GOT3 (cell line): ENCODE measurements at places on chromosomes 6 and 20.

DNA sequence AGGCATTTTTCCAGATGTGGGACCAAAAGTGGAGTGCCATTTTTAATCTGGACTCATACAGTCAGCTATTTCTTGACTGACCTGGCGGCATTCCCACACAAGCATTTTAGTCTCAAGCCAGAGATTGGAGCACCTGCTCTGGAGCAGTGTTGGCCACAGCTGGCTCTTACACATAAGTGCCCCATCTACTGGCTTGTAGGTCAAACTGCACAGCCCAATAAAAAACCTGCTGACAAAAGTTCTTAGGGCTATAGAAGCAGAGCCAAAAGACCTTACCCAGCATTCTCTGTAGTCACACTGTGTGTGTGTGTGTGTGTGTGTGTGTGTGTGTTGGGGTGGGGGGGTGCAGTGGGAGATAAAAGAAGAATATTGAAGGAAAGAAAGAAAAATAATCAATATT, 38.6 kb upstream of the SENP6 start:
- DNase-seq, result no peak

- no peak for DNase-seq
Observed at GRCh38 chr6:148885136-148885865, 138.5 kb downstream of the UST start.

- DNase-seq, result no peak
Observed at GRCh38 chr20:37630166-37630565, 63.7 kb upstream of the CTNNBL1 start.

DNA sequence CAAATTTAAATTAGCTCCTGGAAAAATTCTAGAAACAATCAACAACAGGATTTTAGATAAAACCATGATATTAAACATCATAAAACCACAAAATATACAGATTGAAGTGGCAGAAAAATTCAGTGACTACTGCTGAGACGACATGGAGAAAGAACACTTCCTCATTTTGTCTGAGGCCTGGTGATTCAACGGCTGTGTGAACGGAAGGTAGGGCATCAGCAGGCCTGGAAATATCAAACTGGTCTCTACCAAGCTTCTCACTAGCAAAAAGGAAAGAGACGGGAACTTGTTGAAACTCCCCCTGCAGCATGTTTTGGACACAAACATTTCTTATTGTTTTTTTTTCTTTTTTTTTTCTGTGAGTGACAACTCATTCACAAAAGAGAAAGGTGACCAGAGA, 58.0 kb upstream of the AHI1 start:
- no peak for DNase-seq

GRCh38 chr20:13219327-13220193, 1.5 kb upstream of the ISM1 start:
- DNase-seq, result no peak

GRCh38 chr6:35943390-35943789, 22.5 kb upstream of the SRPK1 start:
- DNase-seq, result no peak

DNA sequence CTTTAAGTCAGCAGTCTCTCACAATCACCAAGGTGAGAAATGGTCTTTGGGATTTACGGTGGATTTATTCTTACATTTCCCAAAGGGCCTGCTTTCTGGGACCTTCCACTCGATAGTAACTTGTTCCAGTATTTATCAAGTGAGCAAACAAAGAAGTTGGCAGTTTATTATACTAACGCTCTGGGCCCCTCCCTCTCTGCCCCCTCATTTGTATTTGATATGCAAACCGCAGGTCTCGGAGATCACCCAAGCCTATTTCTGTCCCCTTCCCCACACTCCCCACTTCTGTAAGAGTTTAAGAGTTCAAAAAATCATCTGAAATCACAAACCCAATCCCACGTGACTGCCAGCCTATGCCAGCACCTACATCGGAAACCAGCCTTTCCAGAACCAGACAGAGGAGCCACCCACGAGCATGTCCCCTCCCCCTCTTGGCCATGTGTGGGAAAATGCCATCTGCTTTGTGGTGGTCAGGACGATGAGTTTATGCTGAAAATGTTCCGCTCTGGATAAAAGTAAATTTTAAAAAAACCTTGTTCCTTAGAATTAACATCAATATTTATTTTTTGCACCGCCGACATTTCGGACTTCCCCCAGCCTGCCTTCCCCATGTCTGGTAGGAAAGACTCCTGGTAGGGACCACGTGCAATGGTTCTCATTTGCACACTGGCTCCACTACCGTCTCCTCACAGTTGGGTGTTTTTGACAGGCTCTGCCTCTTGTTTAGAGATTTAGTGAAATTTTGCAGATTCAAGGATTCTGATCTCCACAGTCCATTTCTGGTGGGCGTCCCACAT, 281.0 kb downstream of the TFAP2C start:
- no peak for DNase-seq

- DNase-seq, result no peak
Observed at GRCh38 chr6:14499841-14500240, 382.3 kb downstream of the CD83 start.

GRCh38 chr20:41086402-41087324, 50.7 kb upstream of the PLCG1 start:
- DNase-seq, result no peak

DNA sequence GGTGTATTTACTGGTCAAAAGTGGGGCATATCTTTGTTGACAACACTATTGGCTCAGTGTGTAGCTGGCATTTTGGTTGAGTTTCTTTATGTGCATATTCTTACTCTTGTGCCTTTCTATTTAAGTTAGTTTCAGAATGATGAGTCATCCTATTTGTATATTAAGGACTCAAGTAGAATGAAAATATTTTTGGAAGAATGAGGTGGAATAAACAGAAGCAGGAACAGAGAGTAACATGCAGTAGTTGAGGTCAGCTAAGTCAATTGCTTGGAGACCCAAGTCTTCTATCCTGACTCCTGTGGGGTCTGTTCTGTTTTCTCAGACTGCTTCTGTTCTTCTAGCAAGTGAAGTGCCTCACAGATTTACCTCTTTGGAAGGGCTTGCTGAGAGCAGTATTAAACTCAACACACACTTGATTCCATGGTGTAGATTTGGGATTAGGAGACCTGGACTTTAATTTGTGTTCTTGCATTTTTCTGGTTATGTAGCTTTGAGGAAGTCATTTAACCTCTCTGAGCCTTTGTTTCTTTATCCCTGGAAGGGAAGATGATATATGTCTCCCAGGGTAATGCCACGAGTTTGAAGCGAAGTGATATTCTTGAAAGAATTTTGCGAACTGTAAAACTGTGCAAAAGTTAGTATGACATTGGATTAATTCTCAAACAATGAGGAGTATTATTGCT, 324.3 kb downstream of the QKI start:
- no peak for DNase-seq
